Spleen (tissue), 13 donors: ENCODE measurements at places on chromosomes 6 and 20. TPM values are rescaled to one million over a fixed set of nuclear protein-coding genes. Genes with fewer than 3 reads are reported as not detected.
A peak's percentile ranks its signal among the peaks of the same experiment; 100 is the strongest.

ID4 gene
- total RNA-seq = 29.1 TPM

DNA sequence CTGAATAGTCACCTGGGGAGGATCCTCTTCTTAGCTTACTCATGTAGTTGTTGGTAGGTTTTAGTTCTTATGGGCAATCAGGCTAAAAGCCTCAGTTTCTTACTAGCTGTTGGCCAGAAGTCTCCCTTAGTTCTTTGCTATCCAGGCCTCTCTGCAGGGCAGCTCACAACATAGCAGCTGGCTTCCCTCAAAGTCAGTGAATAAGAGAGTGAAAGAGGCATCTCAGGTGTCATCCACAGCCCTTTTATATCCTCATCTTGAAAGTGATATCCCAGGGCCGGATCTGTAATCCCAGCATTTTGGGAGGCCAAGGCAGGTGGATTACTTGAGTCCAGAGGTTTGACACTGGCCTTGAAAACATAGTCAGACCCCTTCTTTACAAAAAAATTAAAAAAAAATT lies 42.1 kb upstream of the FOXA2 start:
- DNase-seq = no peak

GRCh38 chr6:149440735-149441671 lies 40.9 kb downstream of the SUMO4 start:
- DNase-seq = peak; percentile 44

DNA sequence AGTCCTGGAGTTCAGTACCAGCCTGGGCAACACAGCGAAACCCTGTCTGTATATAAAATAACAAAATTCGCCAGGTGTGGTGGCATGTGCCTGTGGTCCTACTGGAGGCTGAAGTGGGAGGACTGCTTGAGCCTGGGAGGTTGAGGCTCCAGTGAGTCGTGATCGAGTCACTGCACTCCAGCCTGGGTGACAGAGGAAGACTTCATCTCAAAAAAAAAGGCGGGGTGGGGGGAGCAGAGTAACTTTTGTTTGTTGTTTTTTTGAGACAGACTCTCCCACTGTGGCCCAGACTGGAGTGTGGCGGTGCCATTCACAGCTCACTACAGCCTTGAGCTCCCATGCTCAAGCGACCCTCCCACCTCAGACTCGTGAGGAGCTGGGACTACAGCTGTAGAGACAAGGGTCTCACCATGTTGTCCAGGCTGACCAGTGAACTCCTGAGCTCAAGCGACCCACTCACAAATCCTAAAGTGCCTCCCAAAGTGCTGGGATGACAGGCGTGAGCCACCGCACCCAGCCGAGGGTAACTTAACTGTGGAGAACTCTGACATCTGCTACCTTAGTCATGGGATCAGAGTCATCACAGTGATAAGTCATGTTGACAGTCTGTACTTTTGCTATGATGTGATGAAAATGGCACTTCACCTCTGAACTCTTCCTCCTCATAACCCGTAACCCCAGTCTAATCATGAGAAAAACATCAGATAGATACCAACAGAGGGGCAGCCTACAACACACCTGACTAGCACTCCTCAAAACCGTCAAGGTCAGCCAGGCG lies 16.5 kb downstream of the PEDS1 start:
- no peak for DNase-seq

GRCh38 chr6:14918200-14918907 lies 327.5 kb upstream of the JARID2 start:
- DNase-seq = no peak
